SJSA1 (cell line): ENCODE measurements at places on chromosomes 1 and 21.

GRCh38 chr1:77899647-77900320 is 11.4 kb downstream of the NEXN start:
- peak; percentile 21 for DNase-seq

DNA sequence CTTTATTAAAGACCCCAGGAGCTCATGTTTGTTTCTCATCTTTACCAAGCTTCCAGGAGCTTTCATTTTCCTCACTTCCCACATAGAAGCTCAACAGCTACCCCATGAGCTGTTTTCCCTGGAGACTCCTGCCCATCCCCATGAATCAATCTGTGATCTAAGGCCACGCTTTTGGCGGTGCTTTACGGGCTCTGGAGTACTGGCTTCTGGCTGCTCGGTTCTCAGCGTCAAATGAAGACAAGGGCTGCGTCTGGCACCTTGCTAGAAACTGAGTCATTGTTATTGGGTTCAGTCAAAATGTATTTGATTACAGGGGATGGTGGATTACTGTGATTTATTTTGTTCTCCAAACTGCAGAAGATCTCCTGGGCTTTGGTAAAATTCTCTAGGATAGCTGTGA is 39.9 kb downstream of the ACP6 start:
- DNase-seq, result no peak

DNA sequence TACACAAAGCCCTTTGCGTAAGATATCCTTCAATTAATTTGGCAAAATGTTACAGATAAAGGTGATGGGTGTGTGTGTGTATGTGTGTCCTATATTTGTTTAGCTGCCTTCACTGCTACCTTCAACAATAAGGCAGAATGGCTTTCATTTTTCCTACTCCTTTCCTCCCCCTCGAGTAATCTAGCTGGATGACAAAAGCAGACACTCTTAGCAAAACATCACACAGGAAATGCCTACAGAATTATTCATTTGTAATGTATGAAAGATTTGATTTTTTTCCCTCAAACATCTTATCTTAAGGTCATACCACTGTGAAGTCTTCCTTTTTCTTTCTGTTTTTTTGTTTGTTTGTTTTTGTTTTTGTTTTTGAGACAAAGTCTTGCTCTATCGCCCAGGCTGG is 10.6 kb downstream of the PTPN22 start:
- DNase-seq, result peak; percentile 84

DNA sequence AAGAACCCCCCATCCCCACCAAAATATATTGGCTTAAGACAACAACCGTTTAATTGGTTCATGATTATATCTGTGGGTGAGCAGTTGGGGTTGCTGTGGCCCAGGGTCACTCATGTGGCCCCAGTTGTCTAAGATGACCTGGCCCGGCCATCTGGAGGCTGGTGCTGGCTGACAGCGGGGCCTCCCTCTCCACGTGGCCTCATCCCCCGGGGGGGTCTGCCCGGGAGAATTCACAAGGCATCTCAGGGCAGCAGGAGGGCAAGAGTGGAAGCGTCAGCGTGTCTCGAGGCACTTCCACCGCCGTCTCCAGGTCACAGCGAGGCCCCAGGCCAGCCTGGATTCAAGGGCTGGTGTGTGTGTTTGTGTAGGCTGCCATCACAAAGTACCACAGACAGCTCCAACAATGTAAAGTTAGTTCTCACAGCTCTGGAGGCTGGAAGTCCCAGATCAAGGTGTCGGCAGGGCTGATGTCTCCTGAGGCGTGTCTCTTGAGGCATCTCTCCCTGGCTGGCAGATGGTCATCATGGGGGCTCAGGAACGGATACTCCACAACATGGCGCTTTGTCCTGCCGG is 11.0 kb upstream of the UTS2 start:
- DNase-seq, result no peak

- peak; percentile 95 for DNase-seq
Measured at GRCh38 chr1:162632217-162632666, at the start of gene DDR2. Gene DDR2, plus strand, starts transcription at chr1:162632464. Its CDS starts 86,600 bp downstream, at chr1:162719064.

- no peak for DNase-seq
Measured at GRCh38 chr1:95287825-95288224, 53.8 kb downstream of the RWDD3 start.

DNA sequence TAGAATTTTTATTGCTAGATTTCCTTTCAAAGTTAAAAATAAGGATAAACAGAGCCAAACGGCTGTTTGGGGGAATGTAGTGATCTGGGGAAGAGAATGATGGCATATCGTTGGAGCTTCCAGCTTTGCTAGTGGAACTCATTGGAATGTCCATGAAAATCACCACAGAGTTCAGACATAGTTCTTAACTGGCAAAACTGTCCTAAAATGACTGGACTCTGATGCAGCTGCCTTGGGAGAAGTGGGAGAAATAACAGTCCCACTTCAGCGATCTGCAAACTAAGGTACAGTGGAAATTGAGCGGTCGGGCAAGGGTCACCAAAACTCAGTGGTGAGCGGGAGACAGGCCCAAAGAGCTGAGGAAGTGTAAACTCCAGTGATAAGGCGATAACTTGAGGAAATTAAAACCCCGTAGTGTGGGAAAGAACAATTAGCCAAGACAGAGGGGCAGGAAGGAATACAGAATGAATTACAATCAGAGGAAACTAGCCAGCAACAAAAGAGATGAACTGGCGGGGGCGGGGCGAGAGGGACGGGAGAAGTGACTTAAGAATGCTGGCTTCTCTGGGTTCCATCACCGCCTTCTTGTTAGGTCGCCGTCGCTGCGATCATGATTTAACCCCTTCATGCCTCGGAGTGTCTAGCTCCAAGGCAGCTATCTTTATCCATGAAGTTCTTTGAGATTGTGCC is 89.8 kb upstream of the ARHGAP29 start:
- DNase-seq, result peak; percentile 84

DNA sequence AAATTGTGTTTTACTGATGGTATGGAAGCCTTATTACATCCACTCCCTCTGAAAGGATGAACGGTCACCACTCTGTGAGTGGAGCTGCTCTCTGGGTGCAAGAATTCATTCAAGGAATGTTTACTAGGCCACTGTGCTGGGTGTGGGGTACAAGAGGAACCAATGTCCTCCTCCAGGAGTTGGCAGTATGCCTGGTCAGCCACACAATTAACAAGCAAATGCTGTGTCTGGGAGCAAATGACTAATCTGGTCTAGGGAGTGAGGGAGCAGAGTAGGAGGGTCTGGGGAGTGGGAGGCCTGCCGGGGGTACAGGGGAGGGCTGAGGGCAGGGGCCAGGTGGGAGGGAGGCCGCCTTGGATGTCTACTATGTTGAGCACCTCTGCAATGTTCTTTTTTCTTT is 27.2 kb upstream of the TDRD10 start:
- DNase-seq, result peak; percentile 80

DNA sequence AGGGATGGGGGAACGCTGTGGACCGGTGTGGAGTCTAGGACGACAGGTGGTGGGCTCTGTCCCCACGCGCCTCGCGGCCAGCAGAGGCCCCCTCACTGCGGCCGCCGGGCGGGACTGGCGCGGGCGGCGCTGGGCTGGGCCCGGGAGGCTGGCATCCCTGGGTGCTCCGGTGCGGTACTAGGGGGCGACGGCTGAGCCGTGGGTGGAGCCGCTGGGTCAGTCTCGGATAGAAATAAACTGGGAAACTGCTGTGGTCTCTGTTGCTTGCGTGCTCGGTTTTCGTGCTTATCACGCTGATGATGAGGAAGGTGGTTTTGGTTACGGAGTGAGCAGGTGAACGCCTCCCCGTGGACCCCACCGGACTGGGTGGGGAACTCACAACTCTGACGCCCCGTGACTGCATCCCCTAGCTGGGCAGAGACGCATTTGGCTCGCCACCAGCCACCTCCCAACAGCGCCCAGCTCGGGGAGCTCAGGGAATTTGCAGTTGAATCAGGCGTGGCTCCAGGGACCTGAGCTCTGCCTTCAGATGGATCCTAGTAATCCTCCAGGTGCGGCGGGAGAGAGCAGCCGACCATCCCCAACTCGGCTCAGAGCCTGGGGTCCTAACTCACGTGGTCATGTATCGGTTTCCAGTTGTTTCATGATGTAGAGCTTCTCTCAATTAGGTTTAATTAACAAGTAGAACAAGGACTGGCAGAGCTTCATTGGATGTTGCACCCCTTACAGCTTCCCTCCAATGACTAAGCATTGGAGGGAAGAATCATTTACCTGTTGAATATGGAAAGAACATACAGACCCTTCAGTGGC is 32.1 kb downstream of the HSD17B7 start:
- no peak for DNase-seq

- no peak for DNase-seq
Measured at GRCh38 chr1:39063191-39063590, 37.0 kb downstream of the NDUFS5 start.

- DNase-seq, result peak; percentile 31
Measured at GRCh38 chr1:223654083-223654482, 11.4 kb downstream of the CAPN8 start.

DNA sequence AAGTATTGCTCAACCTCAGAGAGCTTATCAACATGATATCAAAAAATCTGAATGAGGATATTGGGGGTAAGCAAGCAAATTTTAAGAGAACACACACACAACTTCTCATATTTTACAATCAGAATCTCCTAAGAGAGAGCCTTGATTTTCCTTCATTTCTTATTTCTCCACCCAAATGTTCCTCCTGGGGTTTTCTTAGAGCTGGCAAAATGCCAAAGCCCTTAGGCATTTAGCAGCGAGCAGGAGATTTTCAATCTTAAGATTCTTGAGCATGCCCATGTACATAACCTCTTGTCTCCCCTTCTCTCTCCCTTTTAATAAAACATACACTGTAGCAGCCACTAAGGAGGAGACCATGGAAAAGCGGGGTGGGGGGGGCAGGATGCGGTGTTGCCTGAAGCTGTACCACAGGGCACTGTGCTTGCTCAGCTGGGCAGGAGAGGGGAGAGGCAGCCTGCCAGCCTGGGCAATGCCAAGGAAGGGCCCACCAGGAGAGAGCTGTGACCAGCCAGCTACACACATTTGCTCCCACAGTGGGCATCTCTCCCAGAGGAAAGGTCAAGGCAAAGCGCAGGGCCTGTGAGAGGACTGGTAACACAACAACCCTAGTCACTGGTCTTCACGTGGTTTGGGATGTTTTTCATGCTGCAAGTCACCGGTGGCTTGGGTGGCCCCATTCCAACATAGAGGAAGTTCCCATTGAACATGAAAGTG is 4.3 kb downstream of the BRINP2 start:
- no peak for DNase-seq

DNA sequence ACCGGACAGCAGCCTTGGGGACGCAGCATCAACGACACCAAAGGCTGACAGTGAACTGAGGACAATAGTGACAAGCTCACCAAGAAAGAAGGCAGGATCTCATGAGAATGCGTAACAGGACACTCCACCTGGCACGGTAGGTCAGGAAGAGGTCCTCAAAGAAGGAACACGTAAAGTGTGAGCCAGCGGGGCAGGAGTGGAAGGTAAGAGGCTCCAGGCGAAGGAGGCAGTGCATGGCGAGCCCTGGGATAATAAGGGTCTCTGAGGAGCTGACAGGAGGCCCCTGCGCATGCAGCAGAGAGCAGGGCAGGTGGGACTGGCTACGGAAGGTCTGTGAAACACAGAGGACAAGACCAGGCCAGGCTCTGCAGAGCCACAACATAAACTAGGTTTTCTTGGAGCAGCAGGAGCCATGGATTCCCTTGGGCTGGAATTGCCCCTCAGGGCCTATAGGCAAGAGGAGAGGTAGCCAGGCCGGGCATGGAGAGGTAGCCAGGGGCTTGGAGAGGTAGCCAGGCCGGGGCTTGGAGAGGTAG is 8.2 kb downstream of the LSS start:
- DNase-seq, result no peak

- DNase-seq, result no peak
Measured at GRCh38 chr1:21664806-21665588, 4.2 kb downstream of the RAP1GAP start.

GRCh38 chr1:168490306-168490705 is 53.5 kb downstream of the XCL2 start:
- DNase-seq, result no peak

GRCh38 chr1:23420778-23421177 is 3.8 kb downstream of the TCEA3 start:
- no peak for DNase-seq

DNA sequence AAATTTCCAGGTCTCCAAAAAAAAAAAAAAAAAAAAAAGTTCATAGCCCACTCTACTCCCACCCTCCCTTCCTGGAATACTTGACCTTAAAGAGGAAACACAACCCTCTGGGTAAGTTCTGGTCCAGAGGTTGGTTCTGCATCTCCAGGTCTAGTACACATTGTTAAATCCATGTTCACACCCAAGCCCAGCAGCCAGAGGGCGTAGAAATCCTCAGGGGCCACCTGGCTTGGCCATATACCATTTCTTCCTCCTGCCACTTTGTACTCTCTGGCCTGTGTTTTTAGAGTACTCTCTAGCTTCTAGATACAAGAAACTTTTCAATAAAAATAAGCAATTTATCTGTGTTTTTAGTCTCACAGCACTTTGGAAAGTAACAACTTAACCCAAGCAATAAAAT is 89.3 kb downstream of the PHTF1 start:
- no peak for DNase-seq

GRCh38 chr1:156709757-156710489 is 4.5 kb upstream of the CRABP2 start:
- peak; percentile 65 for DNase-seq

DNA sequence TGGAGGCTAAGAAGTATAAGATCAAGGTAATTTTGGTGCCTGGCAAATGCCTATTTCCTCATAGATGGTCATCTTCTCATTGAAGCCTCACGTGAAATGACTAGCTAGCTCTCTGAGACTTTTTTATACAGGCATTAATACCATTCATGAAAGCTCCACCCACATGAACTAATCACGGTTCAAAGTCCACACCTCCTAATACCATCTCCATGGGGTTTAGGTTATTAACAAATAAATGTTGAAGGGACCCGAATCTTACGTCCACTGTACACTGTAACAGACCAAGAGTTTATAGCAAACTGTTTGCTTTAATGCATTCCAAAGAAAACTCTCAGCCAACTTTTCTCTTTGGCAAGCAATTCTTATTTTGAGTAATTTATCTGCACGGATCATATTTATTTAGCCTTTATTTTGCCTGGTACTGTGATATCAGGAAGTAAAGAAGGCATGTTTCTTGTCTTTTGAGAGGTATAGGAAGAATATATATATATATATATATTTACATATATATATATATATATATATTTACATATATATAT is 296.1 kb upstream of the LRRC7 start:
- no peak for DNase-seq

GRCh38 chr1:117045644-117046043 is 14.5 kb upstream of the TTF2 start:
- DNase-seq, result no peak

DNA sequence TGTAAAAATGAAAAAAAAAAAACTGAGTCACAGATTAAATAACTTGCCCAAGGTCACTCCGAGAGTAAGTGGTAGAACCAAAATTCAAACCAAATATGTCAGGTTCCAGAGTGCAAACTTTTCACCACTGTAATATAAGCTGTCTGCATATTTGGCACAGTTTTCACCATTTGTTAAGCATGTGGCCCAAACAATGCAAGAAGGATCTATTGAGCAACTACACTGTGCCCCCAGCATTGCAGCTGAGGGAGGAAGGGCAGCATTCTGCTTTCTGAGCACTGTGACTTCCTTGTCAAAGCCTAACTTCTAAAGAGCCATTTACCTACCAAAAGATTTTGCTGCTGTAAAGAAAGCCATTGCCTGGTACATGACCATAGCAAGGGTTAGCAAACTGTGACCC is 133.4 kb downstream of the SYT2 start:
- peak; percentile 68 for DNase-seq

GRCh38 chr1:46605232-46605631 is 1.2 kb upstream of the MKNK1 start:
- no peak for DNase-seq

GRCh38 chr1:32341186-32341757 is 5.2 kb upstream of the MARCKSL1 start:
- no peak for DNase-seq

- DNase-seq, result no peak
Measured at GRCh38 chr1:183365676-183366075, 52.5 kb downstream of the NMNAT2 start.

GRCh38 chr1:227946624-227947385 is 927 bp downstream of the WNT9A start:
- DNase-seq, result peak; percentile 75
